Dermis microvascular lymphatic vessel endothelial cell (primary cell): ENCODE measurements at places on chromosomes 12 and 14.

DNA sequence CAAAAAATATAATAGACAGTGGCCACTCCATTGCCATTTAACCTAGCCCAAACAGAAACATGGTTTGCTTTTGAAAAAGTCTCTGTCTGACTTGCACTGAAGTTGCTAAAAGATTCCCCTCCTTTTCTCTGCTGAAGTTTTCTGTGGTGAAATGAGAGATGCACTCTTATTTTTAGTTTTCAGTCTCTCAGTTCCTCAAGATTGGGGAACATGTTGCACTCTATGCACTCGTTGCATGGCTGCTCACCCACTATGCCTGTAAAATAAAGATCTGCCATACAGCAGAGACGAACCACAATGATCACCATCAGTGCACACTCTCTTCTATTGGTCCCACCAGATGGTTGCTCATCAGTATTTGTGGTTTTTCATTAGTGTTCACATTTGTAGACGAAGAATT, 13.1 kb upstream of the DAAM1 start:
- no peak for DNase-seq

GRCh38 chr14:59186306-59186705, 2.2 kb upstream of the DAAM1 start:
- no peak for DNase-seq

DNA sequence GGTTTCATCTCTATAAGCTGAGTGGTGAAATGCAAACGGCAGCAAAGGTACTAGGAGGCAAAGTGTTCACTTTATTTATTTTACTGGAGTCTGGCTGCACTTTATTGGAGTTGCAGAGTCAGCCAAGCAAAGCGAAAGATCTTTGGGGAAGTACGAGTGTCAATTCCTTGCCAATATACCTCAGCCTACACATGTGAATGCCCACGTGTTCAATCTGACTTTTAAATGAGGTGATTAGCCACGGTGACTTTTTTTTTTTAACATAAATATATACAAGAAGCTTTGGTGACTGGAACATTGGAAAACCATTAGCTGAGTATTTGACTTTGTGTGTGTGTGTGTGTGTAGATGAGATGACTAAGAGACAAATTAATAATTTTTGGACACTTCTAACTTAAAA, 178.8 kb downstream of the NTS start:
- no peak for DNase-seq

DNA sequence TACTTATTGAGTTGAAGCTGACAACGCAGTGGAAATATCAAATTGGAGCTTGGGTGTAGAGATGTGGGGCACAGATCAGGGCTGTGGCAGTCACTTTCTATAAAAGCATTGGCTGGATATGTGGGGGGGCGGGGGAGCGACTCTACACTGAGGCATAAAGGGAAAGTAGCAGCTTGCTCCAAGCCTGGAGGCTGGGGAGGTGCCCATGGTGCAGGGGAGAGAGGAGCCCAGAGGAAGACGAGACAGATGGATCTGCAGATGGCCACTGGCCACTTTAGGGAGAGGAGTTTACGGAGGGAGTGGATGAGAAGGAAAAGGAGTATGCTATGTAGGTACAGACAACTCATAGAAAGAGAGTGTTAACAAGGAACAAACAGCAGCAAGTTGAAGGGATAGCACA, 13.5 kb upstream of the NGB start:
- DNase-seq, result no peak

- DNase-seq, result peak; percentile 73
Observed at GRCh38 chr12:76085520-76085868, 1.0 kb upstream of the NAP1L1 start.

GRCh38 chr14:35384455-35385041, 20.0 kb downstream of the NFKBIA start:
- peak; percentile 90 for DNase-seq

GRCh38 chr12:111361717-111362576, 6.9 kb downstream of the PHETA1 start:
- no peak for DNase-seq

DNA sequence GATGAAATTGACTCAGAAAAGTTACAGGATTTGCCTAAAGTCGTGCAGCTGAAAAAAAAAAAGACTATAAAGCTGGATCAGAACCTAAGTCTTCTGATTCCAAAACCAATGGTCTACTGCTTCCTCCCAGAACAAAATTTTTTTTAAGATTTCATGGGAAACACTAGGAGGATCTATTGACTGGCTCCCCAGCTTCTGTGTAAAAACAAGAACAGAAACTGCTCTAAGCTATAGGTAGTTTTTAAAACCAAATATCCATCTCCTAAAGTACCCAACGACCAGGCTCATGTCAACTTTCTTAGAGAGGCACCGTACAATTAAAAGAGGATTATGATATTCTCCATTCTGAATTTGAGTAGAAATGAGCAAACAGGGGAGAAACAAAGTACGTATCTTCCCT, 9.4 kb downstream of the FMNL3 start:
- no peak for DNase-seq

DNA sequence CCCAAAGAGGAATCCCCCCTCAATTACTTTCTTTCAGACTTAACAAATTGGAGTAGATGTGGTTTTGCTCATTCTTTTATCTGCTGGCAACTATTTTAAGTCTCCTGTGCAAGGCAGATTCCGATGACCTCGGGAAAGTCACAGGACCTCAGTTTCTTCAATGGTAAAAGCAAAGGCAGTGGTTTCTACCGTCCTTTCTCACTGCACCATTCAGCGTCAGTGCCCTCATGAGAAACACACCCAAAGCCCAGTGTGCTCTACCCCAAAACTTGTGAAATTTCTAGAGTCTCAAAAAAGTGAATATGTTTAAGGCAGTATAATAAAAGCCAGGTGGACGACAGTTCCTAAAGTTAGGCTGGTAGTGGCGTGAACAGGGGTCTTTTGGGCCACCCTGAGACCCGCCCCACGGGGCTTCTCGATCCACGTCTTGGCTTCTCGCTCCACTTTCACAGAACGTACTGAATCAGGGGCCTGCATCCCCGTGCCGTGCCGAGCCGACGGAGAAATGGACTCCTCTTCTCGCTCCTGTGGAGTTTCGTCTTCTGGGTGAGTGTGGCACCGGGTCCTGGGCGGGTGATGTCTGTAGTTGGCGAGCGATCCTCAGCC, 1.3 kb upstream of the ARHGAP5 start:
- peak; percentile 12 for DNase-seq

GRCh38 chr14:47539031-47539461, 136.4 kb downstream of the MDGA2 start:
- no peak for DNase-seq

DNA sequence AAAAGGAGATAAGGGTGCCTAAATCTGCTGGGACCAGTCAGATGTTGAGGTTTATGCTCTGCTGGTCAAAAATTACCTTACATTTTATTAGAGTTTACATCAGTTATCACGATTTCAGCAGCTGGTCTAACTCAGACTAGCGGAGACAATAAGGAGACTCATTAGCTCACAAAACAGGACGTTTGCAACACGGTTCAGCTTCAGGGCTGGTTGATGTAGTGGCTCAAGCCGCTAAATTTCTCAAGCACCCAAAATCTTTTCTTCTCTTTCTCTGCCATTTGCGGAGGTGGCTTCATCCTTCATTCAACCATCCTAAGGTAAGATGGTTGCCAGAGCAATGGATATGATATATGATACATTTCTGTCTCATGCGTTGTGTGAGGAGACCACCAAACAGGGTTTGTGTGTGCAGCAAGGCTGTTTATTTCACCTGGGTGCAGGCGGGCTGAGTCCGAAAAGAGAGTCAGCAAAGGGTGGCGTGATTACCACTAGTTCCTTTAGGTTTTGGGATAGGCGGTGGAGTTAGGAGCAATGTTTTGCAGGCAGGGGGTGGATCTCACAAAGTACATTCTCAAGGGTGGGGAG, 30.3 kb upstream of the CLIP1 start:
- no peak for DNase-seq

GRCh38 chr12:54765652-54766051, 88.7 kb upstream of the MUCL1 start:
- DNase-seq, result no peak

DNA sequence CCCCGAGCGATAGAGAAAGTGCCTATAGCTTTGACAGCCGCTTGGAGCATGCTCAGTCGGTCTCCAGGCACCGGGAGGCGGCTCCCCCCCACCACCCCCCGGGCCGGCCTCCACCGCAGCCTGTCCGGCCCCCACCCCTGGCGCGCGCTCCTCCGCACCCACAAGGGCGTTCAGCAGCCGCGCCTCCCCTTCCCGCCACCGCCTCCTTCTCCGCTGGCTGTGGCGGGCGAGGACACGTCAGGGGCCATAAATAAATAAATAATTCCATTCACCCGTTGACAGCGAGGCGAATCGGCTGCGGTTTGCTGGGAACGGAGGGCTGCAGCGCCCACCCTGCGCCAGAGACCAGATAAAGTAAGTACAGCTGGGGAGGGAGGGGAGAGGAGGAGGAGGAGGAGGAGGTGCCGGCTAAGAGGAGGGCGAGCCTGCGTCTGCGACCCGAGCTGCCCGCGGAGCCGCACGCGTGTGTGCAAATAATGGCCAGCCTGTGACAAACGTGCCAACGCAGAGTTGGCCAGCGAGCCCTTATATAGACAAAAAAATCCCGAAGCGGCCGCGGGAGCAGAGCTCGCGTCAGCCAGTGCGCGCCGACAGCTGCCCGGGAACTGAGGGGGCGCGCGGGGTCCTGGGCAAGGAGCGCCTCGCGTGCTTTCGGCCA, at the start of gene SLC16A7:
SLC16A7 (plus strand) TSS at position 147 of the 658 bp plus-strand sequence. CDS start 108,773 bp downstream, outside the sequence.
- DNase-seq, result peak; percentile 75

GRCh38 chr14:36672095-36672494, 10.4 kb downstream of the PAX9 start:
- DNase-seq, result no peak

GRCh38 chr12:120741476-120742421, 16.1 kb downstream of the ACADS start:
- no peak for DNase-seq

DNA sequence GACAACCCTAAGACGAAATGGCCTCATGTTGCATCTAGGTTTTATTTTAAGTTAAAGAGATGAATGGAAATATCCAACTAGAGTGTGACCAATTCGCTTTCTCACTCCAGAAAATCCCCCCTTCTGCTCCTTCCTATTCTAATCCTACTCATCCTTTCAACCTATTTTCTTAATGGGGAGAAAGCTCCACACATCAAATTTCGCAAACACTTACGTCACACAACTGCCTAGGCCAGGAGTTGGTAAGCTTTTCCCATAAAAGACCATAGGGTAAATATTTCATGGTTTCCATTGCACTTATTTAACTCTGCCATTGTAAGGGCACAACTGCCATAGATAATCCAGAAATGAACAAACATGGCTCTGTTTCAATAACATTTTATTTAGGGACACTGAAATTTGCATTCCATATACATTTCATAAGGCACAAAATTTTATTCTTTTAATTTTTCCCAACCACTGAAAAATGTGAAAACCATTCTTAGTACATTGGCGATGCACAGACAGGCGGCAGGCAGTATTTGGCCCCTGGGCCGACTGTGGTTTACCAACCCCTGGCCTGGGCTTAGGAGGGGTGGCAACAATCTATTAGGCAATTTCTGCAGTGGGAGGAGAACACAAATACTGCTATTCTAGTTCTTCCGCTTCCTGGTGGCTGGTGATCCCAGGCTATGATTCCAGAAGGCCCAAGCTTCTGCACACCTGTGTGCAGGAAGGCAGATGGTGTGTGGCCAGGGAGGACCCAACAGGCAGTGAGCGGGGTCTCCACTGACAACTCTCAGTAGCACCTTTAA, 67.2 kb upstream of the FOXN3 start:
- no peak for DNase-seq

DNA sequence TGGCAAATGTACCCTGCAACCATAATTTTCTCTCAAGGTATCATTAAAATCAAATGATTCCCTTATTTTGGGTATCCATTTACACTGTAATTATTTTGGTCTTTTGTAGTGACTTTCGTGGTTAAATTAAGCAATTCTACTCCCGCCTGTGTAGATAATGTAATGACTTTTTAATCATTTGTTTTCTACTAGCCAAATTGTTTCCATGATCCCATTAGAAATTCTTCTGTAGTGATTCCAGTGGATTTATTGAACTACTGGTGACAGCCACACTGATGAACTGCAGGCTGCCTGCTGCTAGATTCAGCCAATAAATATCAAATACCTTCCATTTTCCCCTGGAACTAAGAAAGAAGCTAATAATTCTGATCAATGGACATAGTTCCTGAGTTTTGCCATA, 96.0 kb downstream of the WIF1 start:
- DNase-seq, result no peak

DNA sequence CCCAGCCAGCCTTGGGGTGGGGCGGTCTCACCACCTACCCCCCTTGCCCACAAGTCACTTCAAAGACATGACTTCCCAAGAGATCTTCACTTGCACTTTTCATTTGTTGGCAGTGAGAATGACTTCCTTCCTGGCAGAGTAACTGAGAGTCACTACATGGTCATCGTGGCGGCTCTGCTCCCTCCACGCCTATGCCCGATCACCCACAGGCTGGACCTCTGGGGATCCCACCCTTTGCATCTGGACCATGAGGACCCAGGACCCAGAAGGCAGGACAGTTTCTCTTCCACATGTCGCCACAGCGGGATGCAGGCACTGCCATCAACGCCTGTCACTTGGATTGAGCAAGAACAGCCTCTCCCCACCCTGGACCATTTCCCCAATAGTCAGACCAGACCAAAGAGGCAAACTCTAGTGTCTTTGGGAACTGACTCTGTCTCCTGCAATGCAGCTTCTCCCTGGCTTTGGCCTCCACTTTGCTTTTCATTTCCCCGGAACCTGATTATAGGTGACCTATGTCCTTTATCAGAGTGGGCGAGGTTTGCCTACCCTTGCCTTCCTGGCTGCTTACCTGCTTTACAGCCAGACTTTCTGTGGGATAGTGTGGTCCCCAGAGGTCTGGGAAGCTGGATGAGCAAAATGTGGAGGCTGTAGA, 3.6 kb downstream of the VDR start:
- no peak for DNase-seq

- DNase-seq, result no peak
Observed at GRCh38 chr14:42565556-42565955, 958.9 kb downstream of the LRFN5 start.

DNA sequence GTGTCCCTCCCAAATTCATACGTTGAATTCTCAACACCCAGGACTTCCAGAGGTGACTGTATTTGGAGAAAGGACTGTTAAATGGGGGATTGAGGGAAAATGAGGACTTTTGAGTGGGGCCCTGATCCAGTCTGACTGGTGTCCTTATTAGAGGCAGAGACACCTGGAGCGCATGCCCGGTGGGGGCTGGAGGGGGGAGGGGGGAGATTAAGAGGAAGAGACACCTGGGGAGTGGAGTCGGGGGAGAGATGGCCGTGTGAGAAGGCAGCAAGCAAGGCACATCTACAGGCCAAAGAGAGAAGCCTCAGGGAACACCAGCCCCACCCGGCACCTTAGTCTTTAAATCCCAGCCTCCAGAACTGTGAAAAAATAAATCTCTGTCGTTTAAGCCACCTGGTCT, 209.7 kb downstream of the SLC41A2 start:
- DNase-seq, result no peak

DNA sequence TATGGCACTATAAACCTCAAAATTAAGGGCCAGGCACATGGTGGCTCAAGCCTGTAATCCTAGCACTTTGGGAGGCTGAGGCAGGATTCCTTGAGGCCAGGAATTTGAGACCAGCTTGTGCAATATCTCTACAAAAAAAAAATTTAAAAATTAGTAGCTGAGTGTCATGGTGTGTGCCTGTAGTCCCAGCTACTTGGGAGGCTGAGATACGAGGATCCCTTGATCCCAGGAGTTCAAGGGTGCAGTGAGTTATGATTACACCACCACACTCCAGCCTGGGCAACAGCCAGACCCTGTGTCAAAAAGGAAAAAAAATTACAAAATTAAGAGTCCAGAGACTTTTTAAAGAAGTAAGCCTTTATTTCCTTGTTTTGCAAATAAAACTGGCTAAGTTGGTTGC, 1.8 kb upstream of the GCN1 start:
- DNase-seq, result no peak

- no peak for DNase-seq
Observed at GRCh38 chr12:65430006-65430405, 151.5 kb downstream of the MSRB3 start.
